ENCODE measurements at places on chromosomes 2 and 18. TPM values are rescaled to one million over a fixed set of nuclear protein-coding genes. Genes with fewer than 3 reads are reported as not detected.

DNA sequence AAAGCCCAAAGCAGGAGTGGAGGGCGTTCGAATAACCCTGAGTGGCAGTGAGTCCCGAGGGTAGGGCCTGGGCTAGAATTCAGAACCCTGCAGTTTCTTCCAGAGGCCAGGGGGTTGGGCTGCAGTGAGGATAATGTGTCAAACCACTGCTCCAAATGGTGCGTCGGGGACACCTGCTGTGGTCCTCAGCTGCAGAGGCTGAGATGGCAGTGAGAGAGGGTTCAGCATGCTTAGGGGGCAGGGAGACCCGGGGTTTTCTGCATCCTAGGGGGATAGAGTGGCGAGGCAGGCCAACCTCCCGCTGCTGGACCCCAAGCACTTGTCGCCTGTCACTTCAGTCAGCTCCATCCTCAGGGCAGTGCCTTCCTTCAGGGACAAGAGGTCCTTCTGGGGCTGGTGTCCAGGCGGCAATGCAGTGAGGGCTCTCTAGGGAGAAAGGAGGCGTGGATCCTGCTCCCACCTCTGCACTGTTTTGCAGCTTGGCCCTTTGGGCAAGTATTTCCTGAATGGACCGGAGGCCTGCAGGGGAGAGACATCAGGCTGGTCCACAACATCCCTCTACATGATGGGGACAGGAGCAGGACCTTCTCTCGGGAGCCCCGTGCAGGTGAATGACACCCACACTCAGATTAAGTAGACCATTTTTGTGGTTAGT lies 8.4 kb upstream of the NTSR2 start:
- DNase-seq: no peak

GRCh38 chr2:65382776-65383357 lies 49.5 kb downstream of the SPRED2 start:
- no peak for DNase-seq

DNA sequence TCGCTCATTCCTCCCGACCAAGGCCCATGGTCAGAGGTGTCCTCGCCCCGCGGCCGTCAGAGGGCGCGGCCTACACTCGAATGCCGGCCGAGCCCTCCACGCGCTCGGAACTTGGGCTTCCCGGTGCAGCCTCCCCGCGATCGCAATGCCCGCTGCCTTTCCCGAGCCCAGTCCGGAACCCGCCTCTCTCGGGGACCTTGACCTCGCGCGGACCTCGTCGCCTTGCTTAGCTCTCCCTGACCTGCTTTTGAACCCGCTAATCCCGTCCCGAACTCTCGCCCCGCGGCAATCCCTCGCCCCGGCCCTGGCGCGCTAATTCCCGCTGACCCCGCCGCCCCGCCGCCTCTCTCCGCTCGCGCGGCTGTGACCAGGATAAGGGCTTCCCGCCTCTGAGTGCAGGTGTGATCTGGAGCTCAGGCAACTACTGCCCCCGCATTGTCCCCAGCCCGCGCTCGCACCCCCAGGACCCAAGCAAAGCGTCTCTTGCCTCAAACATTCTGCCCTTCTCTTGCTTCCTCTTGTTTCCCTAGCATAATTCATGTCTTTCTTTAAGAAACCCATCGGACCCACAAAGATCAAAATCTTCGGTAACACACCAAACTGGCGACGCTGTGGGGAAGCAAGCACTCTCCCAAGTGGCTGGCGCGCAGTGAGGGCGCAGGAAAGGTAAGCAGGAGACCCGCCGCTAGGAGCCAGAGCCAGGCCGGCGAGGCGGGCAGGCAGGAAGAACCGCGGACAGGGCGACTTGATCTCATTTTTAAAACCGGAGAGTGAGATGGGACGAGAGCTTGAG lies 46.6 kb upstream of the ATP6V1B1 start:
- peak; percentile 80 for DNase-seq

The MEP1B gene
- not detected for total RNA-seq

DNA sequence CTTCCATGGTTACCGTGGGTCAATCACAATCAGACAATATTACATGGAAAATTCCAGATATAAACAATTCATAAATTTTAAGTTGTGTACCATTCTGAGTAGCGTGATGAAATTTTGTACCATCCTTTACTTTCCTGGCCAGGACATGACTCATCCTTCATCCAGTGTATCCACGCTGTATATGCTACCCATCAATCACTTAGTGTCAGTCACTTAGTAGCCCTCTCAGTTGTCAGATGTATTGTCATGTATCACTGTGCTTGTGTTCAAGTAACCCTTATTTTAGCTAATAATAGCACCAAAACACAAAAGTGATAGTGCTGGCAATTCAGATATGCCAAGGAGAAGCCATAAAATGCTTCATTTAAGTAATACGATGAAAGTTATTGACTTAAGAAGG lies 282.6 kb downstream of the CPS1 start:
- DNase-seq: no peak

GRCh38 chr2:187529977-187530721 lies 24.1 kb downstream of the TFPI start:
- DNase-seq: no peak

DNA sequence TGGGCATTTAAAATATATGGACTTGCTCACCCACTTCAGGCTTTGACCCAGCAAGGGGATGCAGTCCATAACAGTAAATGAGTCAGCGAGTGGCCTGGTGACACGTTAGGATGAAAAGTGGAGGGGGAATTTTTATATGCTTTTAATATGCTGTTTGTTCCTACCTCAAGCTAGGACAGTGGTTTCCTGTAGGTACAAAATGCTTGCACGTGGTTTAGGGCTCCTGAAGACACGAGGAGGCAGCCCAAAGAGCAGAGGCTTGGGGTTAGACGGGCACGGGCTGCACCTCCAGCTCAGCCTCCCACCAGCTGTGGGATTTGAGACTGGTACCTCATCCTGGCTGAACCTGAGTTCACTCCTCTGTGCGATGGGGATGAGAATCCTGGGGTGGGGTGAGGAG lies 306.2 kb upstream of the CXCR4 start:
- DNase-seq: no peak

- DNase-seq: no peak
Measured at GRCh38 chr2:38380397-38381130, 3.5 kb upstream of the ATL2 start.

The CTAGE1 gene
- total RNA-seq: not detected

GRCh38 chr18:26806224-26806623 lies 59.3 kb downstream of the AQP4 start:
- DNase-seq: no peak

DNA sequence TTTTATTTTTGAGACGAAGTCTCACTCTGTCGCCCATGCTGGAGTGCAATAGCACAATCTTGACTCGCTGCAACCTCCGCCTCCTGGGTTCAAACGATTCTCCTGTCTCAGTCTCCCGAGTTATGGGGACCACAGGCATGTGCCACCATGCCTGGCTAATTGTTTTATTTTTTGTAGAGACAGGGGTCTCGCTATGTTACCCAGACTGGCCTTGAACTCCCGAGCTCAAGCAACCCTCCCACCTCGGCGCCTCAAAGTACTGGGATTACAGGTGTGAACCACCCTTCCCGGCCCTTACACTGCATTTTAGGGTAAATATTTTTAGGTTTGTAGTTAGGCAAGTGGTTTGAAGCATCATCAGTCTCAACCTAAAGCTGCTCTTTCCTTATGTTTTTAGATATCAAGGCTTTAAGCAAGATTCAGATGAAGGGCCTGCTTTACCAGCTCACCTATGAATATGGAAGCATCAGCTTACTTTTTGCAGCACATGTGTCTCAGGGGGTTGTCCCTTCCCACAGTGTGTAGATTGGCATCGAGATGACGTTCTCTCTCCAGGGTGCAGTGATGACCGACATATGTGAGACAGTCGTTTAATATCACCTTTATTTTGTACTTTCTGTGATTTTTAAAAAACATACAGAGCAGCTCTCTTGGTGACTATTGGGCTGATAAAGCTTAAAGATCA lies 47.2 kb downstream of the ATIC start:
- no peak for DNase-seq

The STEAP3 gene
- 1.2 TPM for total RNA-seq

- no peak for DNase-seq
Measured at GRCh38 chr2:146278881-146279280, 1565.9 kb upstream of the ACVR2A start.

- DNase-seq: no peak
Measured at GRCh38 chr2:238220892-238221521, 17.5 kb upstream of the ILKAP start.

DNA sequence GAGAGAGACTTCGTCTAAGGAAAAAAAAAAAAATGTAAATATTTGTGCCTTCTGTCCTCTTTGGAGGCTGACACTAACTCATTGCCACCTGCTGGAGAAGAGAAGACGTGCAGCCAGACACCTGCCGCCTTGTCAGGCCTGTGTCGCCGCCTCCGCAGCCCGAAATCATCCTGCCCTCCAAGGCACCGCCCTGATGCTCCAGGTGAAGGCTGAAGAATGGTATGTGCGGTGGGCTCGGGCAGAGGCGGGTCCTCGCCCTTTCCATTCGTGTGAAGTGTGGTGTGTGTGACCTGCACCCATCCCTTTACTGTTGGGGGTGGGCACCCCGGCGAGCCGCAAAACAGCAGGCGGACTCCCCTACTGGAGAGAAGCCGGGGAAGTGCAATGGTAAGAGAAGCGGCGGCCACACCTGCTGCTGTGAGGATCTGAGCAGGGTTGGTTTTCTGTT lies 60.4 kb downstream of the FAM161A start:
- peak; percentile 85 for DNase-seq

The MROH2A gene
- total RNA-seq: not detected

DNA sequence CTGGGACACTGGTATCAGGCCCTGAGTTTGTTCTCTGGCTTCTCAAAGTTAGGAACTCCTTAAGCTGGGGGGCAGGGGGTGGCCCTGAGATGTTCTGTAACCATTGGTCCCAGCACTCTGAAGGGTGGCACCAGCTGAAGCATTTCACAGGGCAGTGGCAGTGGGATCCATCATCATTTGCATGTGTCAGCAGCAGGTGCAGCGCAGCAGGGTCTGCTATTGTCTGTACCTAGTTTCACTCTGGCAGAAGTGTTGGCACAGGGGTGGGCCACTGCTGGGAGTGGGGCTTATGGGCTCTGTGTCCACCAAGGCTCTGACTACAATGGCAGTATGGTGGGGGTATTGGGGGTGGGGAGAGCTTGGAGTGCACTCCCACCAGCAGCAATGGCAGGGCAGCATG lies 460.4 kb upstream of the ZNF804A start:
- no peak for DNase-seq

- DNase-seq: peak; percentile 26
Measured at GRCh38 chr2:142037744-142038143, 93.1 kb downstream of the LRP1B start.

The SERPINB2 gene
- not detected for total RNA-seq

GRCh38 chr2:32706815-32707579 lies 79.1 kb downstream of the TTC27 start:
- no peak for DNase-seq

- DNase-seq: no peak
Measured at GRCh38 chr2:197929008-197929885, 124.9 kb downstream of the PLCL1 start.

- DNase-seq: no peak
Measured at GRCh38 chr18:48790226-48790863, 160.4 kb downstream of the SMAD7 start.

DNA sequence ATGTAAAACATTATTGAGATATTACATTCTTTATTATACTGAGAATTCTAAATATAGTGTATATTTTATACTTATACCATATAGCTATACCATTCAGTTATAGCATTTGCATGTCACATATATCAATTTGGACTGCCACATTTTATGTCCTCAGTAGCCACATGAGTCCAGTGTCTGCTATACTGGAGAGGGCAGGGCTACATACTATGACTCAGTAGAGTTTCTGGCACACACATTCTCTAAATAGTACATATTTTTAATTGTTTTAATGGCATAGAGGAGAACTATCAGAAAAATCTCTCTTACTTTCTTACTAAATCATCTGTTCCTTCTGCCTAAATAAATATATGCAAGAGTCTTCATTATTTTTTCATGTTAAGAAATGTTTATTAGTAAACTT lies 55.4 kb upstream of the COL5A2 start:
- DNase-seq: no peak

The CAVIN2 gene
- total RNA-seq: not detected

DNA sequence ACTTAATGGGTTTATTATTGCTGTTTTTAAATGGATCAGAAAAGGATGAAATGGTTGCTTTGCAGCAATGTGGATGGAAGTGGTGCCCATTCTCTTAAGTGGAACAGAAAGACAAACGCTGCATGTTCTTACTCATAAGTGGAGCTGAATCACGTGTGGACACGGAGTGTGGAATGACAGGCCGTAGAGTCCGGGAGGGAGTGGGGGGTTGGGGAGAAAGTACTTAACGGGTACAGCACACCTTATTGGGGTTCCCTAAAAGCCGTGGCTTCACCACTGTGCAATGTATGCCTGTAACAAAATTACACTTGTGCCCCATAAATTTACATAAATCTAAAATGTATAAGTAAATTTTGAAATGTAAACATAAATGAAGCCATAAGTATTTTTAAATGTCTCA lies 64.0 kb upstream of the CTDP1 start:
- DNase-seq: no peak

Data from neural progenitor cell (in vitro differentiated cells).